ENCODE measurements at places on chromosomes 12 and 14.

DNA sequence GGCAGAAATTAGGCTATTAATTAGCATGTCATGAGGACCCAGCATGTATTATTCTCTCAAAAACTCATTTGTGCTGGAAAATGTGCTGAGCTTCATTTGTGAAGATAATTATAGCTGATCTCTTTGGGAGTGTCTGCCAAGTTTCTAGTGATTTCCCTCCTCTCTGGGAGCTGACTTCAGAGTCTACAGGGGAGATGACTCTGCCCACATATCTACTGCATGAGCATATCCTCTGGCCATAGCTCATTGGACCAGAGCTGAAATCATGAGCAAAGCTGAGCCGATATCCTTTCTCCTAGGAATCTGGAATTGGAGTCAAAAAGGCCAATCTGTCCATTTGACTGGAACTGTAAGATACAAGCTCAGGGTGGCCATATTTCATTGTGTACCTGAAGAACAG lies 5.9 kb downstream of the CCDC198 start:
- DNase-seq: no peak

DNA sequence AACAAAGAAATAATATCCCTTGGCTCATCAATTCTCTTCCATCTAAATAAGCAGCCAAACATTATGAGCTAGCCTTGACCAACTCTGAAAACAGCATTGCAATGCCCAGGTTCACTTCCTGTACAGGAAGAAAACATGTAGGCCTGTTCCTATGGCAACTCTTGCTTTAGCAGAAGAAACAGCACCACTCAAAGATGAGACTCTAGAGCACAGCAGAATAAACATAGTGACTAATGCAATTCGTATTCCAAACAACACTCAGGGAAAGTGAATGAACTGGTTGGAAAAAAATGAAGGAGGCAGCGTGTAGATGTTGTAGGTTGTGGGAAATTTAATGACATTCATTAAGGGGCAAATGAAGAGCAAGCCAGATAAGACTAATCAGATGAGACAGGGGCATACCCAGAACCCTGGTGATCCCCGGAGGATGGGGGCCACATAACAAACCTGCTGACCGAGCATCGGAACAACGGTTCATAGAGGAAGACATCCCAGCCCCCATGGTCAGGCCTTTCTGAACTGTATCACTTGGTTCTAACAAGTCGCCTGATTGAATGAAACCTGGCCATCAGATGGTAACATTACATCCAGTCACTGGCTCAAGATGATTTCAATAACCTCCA lies 9.0 kb downstream of the ARHGDIB start:
- no peak for DNase-seq

DNA sequence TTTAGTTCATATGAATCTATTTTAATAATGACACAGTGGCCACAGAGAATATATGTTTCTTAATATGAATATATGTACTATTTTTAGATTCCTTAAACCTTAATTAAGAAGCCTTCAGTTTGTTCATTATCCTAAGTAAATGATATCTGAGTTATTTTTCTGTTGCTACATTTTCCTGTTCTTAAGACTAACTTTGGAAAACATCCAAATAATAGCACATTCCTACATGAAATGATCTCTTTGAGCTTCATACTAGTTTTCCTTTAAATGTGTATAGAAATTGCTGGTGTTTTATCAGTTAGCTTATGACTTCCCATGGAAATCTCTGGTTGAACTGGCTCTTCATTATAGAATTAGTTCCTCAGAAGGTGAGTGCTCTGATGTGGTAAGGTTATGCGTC lies 72.1 kb downstream of the POLR3B start:
- DNase-seq: no peak

- no peak for DNase-seq
Measured at GRCh38 chr12:51915003-51915625, 7.8 kb downstream of the ACVRL1 start.

GRCh38 chr12:3119192-3119755 lies 42.1 kb downstream of the TSPAN9 start:
- no peak for DNase-seq

- DNase-seq: no peak
Measured at GRCh38 chr12:30138483-30138882, 354.7 kb upstream of the TMTC1 start.

DNA sequence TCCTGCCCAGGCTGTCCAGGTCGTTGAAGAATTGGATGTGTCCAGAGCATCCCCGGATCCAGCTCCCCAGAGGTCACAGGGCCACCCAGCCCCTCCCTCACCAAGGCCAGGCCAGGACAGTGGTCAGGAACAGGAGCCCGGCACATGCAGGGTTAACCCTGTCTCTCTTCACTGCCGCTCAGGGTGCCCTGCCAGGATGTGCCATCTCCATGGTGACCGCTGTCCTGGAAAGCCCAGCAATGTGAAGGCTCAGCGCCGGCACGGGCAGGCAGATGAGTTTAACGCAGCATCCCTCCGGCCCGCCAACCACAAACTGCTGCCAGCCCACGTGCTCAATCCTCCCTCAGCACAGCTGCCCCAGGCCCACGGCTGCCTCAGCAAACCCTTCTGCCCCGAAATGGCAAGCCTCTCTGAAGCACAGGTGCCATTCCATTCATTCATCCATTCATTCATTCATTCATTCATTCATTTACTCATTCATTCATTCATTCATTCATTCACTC lies 4.4 kb downstream of the TMEM179 start:
- DNase-seq: no peak

DNA sequence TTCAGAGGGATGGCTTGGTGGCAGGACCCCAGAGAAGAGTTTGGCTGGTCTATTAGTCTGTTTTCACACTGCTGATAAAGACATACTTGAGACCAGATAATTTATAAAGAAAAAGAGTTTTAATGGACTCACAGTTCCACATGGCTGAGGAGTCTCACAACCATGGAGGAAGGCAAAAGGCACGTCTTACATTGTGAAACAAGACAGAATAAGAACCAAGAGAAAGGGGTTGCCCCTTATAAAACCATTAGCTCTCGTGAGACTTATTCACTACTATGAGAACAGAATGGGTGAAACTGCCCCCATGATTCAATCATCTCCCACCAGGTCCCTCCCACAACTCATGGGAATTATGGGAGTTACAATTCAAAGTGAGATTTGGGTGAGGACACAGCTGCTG lies 78.5 kb upstream of the SSTR1 start:
- no peak for DNase-seq

GRCh38 chr14:33699300-33699983 lies 251.4 kb downstream of the EGLN3 start:
- no peak for DNase-seq

DNA sequence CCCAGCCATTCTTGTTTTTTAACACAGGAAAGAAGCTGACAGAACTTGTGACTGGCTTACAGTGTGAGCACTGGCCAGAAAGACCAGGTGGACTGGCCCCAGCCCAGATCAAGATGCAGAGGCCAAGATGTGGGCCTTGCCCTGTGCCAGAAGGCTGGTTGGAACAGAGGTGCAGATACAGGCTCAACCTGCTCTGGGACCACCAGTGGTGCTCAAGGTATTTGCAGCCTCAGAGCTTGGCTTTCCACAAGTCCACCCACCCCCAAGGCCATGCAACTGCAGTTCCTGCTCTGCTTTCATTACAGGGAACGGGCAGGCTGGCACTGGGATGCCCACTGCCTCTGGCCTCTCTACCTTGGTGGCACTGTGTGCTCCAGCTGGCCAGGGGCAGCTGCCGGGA lies 23.3 kb downstream of the ZFC3H1 start:
- no peak for DNase-seq

DNA sequence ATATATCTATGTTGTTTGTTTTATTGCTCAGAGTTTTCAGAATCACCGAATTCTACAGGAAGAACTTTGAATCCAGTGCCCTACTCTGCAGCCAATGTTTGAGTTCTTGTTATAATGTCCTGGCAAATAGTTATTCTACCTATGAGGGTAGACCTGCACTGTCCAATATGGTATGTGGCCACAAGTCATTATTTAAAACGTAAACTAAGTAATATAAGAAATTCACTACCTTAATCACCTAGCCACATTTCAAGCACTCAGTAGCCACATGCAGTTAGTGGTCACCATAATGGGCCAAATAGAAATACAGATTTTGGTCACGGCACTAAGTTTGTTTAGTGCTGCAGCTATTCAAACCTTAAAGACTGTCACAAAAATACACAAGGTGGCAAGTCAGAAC lies 26.4 kb downstream of the GNPTAB start:
- no peak for DNase-seq

DNA sequence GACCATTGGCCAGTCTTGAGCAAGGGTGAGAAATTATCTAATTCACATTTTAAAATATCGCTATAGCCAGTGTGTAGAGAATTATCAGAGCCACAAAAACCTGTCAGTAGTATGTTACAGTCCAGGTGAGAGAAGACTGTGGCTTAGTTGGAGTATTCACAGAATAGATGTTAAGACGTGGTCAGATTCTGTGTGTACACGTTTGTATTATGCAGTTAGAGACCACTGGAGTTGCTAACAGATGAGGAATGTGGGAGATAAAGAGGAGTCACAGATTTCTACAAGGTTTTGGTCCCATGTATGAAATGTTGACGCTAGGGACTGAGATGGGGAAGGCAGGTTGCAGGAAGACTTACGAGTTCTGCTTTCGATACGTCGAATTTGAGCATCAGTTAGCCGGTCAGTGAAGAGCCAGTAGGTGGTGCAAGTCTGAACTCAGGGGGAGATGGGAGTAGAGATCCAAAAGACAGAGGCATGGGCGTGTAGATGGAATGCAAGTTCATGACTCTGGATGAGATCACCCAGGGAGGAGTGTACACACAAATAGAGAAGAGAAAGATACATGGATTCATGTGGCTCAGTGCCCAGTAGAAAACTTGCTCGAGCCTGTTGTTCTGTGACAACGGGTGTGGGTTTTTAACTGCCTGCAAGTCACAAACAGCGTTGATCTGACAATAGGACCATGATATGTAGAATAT lies 114.8 kb upstream of the FLRT2 start:
- no peak for DNase-seq

GRCh38 chr14:30058401-30058800 lies 130.8 kb upstream of the PRKD1 start:
- DNase-seq: no peak

GRCh38 chr14:33287189-33287588 lies 348.5 kb downstream of the NPAS3 start:
- DNase-seq: no peak

DNA sequence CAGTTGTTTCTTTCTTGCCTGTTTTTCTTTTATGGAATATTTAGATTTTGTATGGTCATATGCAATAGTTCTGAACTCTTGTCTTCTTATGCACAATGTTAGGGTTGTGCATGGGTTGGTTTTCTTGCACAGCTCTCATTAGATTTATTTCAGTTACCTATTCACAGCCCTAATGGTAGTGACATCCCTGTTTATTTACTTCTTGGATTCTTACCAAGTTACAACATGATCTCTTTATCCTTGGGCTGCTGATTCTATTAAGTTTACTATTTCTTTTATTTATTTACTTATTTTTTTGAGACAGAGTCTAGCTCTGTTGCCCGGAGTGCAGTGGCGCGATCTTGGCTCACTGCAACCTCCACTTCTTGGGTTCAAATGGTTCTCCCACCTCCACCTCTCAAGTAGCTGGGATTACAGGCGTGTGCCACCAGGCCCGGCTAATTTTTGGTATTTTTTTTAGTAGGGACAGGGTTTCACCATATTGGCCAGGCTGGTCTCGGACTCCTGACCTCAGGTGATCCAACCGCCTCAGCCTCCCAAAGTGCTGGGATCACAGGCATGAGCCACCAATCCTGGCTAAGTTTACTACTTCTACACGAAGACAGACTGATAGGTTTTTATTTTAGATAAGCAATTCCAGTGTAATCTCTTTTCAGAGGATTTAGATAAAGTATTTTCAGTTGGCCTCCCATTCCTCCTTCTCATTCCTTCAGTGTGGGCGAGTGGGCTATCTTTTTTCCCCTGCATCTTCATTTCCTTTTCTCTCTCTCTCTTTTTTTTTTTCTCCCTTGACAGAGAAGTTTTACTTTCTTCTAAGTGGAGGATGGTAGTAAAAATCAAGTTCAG lies 395.1 kb upstream of the RGS6 start:
- no peak for DNase-seq

DNA sequence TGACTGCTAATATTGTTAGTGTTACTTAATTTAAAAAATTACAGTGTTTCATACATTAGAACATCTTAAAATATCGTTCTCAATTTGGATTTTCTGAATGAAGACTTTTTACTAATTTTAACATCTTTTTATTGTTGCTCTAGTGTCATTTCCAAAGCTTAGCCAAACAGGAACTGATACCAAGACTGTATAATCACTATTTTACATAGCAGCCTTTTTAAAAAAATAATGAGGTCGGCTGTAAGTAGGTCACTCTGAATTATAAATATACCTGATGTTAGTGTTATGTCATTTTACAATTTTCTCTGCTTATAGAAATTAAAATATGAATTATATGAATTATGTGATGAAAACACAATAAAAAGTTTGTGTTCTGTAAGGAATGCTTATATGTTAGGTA lies 321.5 kb downstream of the TMEM117 start:
- no peak for DNase-seq

Data from stimulated activated naive CD4-positive, alpha-beta T cell treated with Interleukin-2 at 50 U/mL for 16 hours (primary cell).